ENCODE measurements at places on chromosomes 4 and X. TPM values are rescaled to one million over a fixed set of nuclear protein-coding genes. Genes with fewer than 3 reads are reported as not detected.

DNA sequence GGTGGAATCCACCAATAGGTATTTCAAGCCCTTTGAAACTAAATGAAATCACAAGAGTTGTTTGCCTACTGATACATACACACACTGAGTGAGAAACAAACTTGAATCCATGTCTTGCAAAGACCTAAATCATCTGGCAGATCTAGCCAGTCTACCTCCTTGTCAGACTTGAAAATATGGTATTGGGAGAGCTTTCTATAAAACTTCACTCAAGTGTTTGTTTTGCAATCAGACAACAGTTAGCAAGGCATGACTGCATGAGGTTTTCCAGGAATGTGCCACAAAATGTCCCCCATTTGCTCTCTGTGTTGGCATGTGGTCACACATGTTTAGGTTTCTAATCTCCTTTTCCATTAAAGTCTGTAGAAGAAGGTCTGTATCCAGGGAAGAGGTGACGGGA is 52.4 kb downstream of the MAP3K15 start:
- no peak for DNase-seq

DNA sequence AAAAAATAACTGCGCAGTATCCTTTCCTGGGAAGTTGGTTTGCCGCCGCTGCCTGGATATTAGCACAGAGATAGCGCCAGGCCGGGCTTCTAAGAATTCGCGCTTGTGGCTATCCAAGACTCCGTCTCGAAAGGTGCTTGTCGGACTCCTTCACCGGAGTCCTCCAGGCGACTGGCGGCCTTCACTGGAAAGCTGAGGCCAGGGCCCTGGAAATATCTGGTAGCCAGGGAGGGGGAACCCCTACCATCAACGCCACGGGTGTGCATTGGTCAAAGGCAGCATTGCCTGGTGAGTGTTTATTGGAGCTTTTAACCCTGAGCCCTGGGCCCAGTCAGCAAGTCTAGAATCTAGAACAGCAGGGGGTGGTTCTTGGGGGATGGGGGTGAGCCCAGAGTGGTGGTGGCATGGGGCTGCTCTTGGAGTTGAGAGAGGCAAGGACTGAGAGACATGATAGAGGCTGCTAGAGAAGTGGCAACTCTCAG is 577 bp upstream of the PIM2 start:
- DNase-seq, result peak; percentile 34

DNA sequence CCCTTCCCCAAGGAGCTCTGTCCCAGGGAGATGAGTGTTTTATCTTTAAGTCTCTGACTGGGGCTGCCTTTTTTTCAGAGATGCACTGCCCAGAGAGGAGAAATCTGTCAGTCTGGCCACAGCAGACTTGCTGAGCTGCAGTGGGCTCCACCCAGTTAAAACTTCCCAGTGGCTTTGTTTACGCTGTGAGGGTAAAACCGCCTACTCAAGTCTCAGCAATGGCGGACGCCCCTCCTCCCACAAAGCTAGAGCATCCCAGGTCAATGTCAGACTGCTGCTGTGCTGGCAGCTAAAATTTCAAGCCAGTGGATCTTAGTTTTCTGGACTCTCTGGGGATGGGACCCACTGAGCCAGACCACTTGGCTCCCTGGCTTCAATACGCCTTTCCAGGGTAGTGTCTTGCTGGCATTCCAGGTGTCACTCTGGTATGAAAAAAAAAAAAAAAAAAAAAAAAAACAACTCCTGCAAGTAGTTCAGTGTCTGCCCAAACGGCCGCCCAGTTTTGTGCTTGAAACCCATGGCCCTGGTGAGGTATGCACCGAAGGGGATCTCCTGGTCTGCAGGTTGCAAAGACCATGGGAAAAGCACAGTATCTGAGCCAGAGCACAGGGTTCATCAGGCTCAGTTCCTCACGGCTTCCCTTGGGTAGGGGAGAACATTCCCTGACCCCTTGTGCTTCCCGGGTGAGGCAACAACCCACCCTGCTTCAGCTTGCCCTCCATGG is 1616.1 kb upstream of the ADGRL3 start:
- no peak for DNase-seq

- no peak for DNase-seq
Measured at GRCh38 chr4:145909281-145909715, 29.3 kb downstream of the ZNF827 start.

GRCh38 chrX:134671294-134671693 is 13.0 kb upstream of the PLAC1 start:
- DNase-seq, result no peak

GRCh38 chrX:7055386-7056137 is 92.0 kb upstream of the STS start:
- no peak for DNase-seq

DNA sequence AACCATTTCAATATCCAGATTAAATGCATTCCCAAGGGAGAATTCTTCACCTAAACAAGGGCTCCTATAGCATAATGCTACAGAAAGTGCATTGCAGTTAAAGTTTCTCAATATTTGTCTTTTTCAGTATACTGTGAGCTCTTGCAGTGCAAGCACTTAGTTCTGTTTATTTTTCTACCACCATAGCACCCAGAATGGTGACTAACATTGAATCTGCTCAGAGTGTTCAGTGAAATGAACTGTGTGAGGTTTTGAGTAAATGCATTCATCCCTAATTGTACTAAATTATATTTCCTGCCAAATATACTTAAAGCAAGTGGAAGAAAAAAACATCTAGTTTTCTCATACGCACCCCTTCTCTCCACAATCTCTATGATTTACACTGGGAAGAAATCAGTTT is 383.9 kb downstream of the PCDH7 start:
- no peak for DNase-seq

DNA sequence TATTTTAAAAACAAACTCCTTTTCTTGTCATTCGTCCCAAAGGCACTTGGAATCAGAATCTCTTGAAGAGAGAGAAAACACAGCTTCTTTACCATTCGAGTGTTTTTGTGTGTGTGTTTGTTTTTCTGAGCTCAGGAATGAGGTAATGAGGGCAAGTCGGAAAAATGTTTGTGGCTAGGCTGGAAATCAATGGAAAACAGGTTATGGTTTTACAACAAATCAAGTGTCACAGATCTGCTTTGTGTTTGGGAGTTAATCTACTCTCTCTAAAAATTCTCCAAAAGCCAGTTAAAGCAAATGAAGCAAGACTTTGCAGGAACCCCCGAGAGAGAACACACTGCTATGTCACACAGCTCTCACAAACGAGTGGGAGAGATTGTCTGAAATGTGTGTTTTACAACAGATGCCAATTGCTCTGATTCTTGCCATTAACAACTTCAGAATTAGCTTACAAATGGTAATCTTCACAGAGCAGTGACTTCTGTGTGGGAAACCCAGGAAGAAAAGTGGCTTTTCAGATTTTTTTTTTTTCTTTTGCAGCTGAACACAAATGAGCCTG is 264.1 kb downstream of the CBLL2 start:
- DNase-seq, result no peak

GRCh38 chr4:183441276-183441675 is 3.2 kb upstream of the CDKN2AIP start:
- DNase-seq, result no peak

DNA sequence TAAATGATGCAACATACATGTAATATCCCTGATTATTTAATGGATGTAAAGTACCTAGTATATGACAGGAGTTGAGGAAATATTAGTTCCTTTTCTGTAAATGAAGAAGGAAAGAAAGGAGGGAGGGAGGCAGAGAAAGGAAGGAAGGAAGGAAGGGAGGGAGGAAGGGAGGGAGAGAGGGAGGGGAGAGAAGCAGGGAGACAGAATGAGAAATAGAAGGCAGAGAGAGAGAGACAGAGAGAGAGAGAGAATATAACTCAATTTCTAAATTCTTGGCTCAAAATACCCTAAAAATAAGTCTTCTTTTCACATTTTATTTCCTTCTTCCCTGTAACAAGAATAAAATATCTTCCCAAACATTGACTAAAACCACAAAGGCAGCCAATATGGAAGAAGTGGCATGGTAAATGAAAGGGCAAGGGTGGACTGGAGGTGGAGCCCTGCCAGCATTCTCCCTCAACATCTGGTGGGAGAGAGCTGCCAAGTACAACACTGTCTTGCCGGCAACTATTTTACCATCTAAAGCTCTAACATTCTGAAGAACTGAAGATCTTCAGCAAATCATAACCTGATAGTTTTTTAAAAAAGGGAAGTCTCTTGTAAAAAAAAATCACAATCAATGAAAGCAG is 245.1 kb downstream of the PPP3CA start:
- DNase-seq, result no peak

GRCh38 chrX:45233531-45233930 is 32.9 kb upstream of the DIPK2B start:
- no peak for DNase-seq

- peak; percentile 30 for DNase-seq
Measured at GRCh38 chrX:16484338-16484737, 165.6 kb upstream of the S100G start.

GRCh38 chr4:75229806-75230570 is 284.2 kb downstream of the RCHY1 start:
- no peak for DNase-seq

GRCh38 chr4:71167083-71167482 is 171.7 kb upstream of the SLC4A4 start:
- no peak for DNase-seq

DNA sequence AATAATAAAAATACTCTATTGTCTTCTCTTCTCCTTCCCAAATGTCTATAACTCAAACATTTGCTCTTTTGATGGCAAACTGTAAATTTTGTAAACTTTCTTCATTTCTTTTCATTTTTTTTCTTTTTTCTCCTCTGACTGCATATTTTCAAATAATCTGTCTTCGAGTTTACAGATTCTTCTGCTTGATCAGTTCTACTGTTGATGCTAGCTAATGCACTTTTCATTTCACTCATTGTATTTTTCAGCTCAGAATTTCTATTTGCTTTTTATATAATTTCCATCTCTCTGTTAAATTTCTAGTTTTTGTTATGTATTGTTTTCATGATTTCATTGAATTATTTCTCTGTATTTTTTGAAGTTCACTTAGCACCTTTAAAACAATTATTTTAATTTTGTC is 646.8 kb upstream of the INTU start:
- no peak for DNase-seq

DNA sequence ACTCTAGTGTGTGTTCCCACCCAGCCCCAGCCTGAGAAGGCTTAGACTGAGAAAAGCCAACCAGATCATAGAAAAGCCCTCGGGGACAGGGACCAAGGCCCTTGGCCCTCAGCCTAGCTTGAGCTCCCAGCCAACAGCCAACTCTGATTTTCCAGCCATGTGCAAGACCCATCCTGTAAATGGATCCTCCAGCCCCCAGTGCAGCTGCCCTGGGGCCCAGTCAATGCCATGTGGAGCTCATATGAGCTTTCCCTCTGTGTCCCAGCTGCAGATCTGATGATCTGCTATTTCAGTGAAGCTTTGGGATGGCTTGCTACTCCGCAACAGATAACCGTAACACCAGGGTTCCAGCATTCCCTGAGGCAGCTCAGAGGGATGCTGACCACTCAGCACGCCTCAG is 40.5 kb upstream of the CDKN2AIP start:
- no peak for DNase-seq

The GAK gene
- 148 TPM for total RNA-seq

The TRIM61 gene
- 1.3 TPM for total RNA-seq

The CTAG1A gene
- total RNA-seq, result not detected
